Activated naive CD4-positive, alpha-beta T cell treated with anti-CD3 and anti-CD28 coated beads, Interleukin-2, amount 50 U/mL, for 72 hours (primary cell): ENCODE measurements at places on chromosomes 13 and 19. TPM values are rescaled to one million over a fixed set of nuclear protein-coding genes. Genes with fewer than 3 reads are reported as not detected.

- no peak for DNase-seq
Measured at GRCh38 chr13:99464441-99464949, 36.8 kb upstream of the TM9SF2 start.

DNA sequence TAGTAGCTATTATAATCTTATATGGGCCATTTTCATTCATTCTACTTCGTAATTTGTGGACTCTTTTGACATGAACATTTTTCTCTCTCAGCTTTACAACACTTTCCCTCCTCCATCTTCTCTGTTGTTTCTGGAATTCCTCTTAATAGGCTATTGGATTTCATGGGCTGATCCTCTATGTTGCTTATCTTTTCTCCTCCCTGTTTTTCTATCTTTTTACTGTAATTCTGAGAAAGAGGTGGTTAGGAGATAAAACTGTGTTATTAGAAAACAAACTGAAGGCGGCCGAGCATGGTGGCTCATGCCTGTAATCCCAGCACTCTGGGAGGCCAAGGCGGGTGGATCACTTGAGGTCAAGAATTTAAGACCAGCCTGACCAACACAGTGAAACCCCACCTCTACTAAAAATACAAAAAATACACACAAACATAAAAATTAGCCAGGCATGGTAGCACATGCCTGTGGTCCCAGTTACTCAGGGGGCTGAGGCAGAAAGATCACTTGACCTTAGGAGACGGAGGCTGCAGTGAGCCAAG lies 188.1 kb downstream of the UGGT2 start:
- DNase-seq = no peak

DNA sequence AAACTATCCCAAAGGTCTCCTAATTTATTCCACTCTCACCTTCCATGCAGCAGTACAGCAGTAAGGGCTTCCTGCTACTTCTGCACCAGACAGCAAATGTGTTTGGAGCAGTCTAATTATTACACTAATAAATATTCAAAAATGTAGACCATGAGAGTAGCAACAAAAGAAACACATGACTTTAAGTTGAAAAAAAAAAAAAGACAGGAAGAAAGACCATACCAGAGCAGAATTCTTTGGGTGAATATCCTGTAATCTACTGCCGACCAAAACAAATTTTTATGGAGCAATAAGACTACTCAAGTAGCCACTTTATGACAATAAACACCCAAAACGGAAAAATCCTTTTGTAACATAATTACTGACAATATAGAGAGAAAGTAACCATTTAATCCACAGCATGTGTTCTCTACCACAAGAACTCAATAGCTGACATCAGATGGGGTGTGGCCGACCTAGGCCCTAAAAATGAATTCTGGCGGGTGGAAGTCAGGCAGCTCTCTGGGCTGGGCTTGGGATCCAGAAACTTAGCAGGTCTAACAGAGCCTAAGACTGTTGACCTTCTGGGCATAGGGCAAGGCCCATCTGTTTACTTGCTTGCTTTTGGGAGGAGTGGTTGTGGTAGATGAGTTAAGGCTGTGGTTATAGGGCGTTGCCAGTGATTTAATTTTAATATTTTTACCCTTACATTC lies 4.6 kb downstream of the KLF12 start:
- no peak for DNase-seq

GRCh38 chr19:45404557-45405434 lies at the start of gene PPP1R13L:
Gene PPP1R13L (minus strand): TSS chr19:45405069. CDS start chr19:45398318, 6,751 bp downstream.
- DNase-seq = peak; percentile 78

Gene SIAH3
- total RNA-seq = 0.02 TPM

DNA sequence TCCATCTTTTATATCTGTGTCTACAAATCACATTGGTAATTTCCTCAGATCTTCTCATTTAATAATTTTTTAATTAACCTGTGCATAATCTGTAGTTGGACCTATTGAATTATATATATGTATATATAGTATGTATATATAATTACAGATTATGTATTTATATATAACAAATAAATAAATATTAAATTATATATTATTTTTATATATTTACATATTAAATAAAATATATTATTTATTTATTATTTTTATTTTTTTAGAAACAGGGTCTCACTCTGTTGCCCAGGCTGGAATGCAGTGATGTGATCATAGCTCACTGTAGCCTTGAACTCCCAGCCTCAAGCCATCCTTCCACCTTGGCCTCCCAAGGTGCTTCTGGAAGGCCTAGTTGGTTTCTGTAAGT lies 197.9 kb downstream of the FGF9 start:
- no peak for DNase-seq

DNA sequence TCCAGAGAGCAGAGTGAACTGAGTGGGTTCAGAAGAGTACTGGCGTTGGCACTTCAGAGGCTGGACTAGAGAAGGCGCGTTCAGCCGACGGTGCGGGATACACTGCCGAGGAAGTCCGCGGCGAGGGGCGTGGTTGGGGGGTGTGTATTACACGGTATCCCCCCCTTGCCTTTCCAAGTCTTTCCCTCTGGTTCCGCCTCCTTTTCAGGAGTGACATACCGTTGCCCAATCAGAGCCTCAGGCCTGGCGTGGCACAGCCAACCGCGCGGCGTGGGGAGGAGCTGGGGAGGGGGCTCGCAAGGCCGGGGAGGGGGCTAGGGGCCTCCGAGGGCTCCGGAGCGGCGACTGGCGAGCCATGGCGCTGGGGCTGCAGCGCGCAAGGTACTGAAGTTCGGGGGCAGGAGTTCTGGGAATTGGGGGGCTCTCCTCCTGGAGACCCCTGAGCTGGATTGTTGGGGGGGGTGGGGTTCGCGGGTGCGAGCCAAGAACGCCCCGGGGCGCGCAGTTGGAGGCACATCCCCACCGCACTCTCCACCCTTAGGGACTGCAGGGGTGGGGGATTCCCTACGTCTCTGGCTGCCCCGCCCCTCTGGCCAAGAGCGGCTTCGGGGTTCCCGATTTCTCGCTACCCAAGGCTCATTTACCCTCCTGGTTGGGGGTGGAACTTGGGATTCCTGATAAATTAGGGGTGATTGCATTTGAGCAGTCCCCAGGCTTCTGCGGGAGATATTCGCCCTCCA lies at the start of gene HIF3A:
HIF3A (plus strand) TSS at position 321 of the 740 bp plus-strand sequence; CDS start at position 356, 35 bp downstream.
- DNase-seq = no peak

Gene MPHOSPH8
- 24.6 TPM for total RNA-seq

Gene PLVAP
- 0.20 TPM for total RNA-seq

DNA sequence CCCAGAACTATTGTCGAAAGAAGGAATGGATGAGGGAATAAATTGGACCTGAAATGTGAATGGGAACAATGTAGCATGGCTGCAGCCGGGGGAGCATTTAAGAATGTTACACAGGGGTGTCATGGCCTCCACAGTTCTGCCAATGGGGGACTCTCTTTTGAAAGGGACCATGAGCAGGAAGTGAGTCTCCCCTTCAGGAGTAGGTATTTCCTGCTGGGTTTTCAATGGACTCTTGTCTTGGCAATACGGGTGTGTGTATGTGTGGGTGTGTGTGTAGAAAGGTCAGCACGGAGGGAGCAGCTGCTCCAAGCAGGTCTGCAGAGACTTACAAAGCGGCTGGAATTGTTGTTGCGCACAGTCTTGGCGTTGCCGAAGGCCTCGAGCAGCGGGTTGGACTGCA lies 24.4 kb downstream of the MYO1F start:
- no peak for DNase-seq

GRCh38 chr13:106942563-106942962 lies 374.6 kb upstream of the ARGLU1 start:
- DNase-seq = no peak

Gene ADGRE3
- total RNA-seq = not detected

- DNase-seq = no peak
Measured at GRCh38 chr13:95083758-95084157, 217.5 kb downstream of the ABCC4 start.

GRCh38 chr19:11288349-11288748 lies 7.6 kb upstream of the TSPAN16 start:
- DNase-seq = no peak
